ENCODE measurements at places on chromosomes 5 and 9. TPM values are rescaled to one million over a fixed set of nuclear protein-coding genes. Genes with fewer than 3 reads are reported as not detected.

The ITK gene
- not detected for total RNA-seq

The TPPP gene
- total RNA-seq = not detected

The SUSD3 gene
- total RNA-seq = 0.54 TPM

The TNFSF15 gene
- total RNA-seq = 0.22 TPM

The CD180 gene
- total RNA-seq = not detected

The BTNL9 gene
- 0.11 TPM for total RNA-seq
